GM12892 (cell line): ENCODE measurements at places on chromosomes 7 and 10.

GRCh38 chr10:31000867-31001266, 30.8 kb downstream of the ZNF438 start:
- no peak for DNase-seq

- no peak for DNase-seq
These were observed 26.7 kb upstream of the CD36 start for GRCh38 chr7:80611779-80612178.

- DNase-seq: no peak
These were observed 1.7 kb downstream of the CDK6 start for GRCh38 chr7:92834507-92835260.

GRCh38 chr7:117505238-117505637, 25.4 kb downstream of the CFTR start:
- DNase-seq: no peak

DNA sequence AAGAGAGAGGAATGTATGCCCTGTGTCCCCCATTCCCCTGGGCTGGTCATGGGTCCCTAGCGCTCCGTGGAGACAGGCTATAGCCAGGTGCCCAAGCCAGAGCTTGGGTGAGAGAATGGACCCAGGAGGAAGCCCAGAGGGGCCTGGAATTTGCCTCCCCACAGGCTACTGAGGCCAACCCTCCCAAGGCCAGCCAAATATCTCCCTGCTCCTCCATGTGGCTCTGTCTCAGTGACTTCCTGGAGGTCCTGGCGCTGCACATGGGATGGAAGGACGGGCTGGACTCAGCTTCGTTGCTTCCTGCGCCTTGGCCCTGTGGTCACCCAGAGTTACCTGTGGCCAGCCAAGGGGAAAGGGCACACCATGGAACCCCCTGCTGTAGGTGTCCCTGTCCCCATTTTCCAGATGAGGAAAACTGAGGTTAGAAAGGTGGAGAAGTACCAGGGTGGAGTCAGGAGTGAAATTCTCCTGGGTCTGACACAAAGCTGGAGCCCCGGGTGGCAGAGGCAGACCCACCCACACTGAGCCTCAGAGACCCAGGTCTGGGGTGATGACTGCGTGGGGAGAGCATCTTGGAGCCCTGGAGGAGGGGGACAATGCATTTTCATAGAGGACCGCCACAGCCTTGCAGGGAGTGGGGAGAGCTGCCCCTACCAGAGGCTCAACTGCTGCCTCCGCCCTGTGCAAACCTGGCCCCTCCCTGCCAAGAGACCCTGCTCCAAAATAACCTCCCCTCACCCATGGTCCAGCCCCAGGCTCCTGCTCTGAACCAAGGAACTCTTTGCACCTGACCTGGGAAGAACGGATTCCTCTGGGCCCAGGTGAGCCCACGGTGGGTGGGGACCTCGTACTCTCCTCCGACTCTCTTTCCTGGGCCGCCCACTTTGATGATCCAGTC, 42.6 kb downstream of the TMEM270 start:
- no peak for DNase-seq

GRCh38 chr7:92781117-92781720, 55.2 kb downstream of the CDK6 start:
- DNase-seq: no peak

GRCh38 chr10:96968682-96969423, 136.8 kb downstream of the LCOR start:
- no peak for DNase-seq

DNA sequence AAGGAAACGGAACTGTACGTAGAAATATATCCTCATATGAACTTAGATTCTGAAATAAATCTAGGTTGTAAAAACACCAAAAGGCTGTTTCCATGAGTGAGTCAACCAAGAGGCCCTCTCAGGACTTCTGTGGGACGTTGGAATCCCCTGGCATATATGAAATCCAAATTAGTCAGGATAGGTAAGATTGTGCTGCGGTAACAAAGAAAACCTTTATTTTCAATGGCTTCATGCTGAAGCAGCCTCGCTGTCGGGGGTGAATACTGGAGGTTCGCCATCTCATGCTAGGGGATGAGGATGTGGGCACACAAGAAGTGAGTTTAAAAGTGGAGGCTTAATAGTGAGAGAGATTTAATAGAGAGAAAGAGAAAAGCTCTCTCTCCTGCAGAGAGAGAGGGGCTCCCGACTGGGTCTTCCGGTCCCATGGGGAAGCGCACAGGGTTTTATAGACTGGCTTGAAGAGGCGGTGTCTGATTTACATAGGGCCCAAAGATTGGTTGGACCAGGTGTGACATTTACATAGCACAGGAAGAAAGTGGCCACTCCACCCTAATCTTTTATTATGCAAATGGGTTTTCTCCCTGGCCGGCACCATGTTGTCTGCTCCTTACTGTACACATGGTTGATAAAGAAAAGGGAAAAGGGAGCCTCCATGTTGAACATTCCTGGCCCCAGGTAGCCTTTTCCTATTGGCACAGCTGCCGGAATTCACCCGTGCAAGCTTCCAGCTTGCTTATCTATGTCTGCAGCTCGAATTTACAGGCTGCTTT, 52.3 kb upstream of the SEPHS1 start:
- DNase-seq: no peak

DNA sequence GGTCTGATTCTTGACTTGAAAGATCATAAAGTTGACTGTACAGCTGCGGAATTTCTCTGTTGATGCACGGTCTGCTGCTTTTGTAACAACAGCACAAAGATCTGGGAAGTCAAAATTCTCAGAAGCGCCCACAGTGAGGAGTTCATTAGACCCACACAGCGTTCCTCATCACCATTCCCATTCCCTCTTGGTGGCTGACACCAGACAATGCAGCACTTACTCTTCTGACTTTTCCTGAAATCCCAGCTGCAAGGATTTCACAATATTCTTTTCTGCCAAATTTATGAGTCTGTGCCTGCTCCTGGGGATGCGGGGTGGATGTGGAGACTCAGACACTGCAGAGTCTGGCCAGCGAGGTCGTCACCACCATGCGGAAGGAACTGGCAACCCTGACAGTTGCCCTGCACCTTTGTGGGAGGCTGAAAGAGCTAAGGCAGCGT, 233.9 kb downstream of the FANK1 start:
- no peak for DNase-seq

GRCh38 chr7:50349963-50350944, 45.7 kb downstream of the IKZF1 start:
- no peak for DNase-seq

DNA sequence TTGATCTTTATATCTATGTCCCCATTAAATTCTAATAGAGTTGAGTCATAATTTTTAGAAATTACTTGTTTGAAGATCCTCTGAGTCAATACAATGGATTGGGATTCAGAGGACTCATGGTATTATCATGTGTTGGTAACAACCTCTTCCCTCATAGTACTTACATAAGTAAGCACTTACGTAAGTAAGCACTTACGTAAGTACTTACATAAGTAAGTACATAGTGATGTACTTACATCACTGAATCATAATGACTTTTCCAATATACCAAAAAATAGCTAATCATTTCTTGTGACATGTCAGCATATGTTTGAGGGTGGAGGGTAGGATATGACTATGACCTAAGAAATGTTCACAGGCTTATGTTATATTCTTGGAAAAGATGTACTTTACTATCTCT, 740.5 kb downstream of the SORCS1 start:
- no peak for DNase-seq

GRCh38 chr7:1229202-1229947, 3.3 kb upstream of the UNCX start:
- DNase-seq: no peak

DNA sequence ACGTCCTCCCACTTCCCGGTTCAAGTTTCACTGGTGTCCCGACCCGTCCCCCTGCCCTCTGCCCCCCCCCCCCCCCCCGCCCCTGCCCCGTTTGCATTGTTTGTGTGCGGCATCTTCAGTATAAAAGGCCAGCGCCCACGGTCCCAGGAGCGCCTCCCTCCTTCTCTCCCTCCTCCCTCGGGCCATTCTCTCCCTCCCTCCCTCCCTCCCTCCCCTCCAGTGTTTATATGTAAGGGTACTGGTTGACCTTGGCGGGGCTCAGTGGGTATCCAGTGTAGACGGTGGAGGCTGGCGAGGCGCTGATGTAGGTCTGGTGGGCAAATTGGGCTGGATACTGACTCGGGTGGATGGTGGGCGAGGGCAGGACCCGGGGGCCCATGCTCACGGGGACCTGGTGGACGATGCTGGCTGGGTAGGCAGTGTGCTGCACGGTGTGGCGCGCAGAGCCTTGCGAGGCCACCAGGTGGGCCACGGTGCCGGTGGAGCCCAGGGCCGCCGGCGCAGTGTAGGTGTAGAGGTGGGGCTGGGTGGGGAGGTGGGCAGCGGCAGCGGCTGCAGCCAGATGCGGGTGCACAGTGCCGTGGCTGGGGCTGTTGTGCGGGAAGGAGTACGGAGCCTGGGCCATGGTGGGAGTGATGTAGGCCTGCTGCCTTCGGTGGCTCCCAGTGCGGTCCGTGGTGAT, 49.4 kb downstream of the CLEC2L start:
- no peak for DNase-seq

DNA sequence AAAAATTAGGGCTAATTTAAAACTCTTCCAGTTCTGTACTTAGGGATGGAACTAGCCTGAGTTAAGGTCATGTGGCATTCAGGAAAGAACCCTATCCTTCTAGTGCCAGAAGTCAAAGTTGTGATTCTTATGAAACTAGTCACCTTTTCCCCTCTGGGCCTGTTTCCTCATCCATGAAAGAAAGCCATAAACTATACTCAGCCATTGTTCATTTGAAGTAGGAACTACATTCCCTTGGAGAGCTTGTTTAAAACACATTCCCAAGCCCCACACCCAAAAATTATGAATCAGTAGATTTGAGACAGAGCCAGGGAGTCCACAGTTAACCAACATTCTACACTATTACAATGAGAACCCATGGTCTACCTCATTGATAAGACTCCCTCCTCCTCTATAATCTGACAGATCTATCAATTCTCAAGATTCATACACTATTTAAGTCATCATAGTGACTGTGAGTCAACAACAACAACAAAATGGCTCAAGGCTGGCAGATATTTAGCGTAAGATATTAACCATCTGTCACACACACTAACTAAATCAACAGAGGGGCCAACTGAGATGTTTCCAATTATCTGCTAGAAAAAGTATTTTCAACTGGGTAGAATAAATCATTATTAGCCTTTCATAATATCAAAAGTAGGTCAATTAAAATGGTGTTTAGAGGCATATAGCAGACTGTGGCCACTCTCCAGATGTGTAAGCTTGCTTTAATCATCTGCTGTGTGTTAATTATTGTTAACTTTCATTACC, 102.3 kb downstream of the SLC25A13 start:
- no peak for DNase-seq

- no peak for DNase-seq
These were observed 139.5 kb downstream of the ST7 start for GRCh38 chr7:117092785-117093184.

DNA sequence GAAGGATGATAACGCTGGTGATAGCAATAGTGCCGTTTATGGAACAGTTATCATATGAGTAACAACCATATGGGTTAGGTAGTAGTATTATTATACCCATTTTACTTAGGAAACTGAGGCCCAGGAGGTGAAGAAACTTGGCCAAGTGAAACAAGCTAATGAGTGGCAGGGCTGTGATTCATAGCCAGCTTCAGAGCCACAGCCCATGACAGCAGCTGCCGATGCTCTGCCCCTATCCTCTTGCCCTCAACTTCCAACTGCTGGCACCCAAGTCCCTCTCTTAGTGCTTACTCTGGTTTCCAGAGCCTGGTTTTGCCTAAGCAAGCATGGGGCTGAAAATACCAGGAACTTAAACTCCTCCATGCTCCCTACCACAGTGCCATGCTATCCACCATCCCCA, 12.3 kb downstream of the SH3PXD2A start:
- no peak for DNase-seq

- DNase-seq: no peak
These were observed 85.7 kb downstream of the DYNC2I1 start for GRCh38 chr7:158941821-158942605.

- no peak for DNase-seq
These were observed 383.9 kb downstream of the AUTS2 start for GRCh38 chr7:69982197-69982596.

- DNase-seq: no peak
These were observed 26.7 kb downstream of the DMBT1 start for GRCh38 chr10:122587098-122587760.

- DNase-seq: no peak
These were observed 31.6 kb upstream of the ZNF746 start for GRCh38 chr7:149529136-149529718.

- no peak for DNase-seq
These were observed 21.7 kb upstream of the RHOBTB1 start for GRCh38 chr10:60965696-60966095.

- DNase-seq: no peak
These were observed 60.6 kb upstream of the AKR1C1 start for GRCh38 chr10:4902571-4903011.

DNA sequence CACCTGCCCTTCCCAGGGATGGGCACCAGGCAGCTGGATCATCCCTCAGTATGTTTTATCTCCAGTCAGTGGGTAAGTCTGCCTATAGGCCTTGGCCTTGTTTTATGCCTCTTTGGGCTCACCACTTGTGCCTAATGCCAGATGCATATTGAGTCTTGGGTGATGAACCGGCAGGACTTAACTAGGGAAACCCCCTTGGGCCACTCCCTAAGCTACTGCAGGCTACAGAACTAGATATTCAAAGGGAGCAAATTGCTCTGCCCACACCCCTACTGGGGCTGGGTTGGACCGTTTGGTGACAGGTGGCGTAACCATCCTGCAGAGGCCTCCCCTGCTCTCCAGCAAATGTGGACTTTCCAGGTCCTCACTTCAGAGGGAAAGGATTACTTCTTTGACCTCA, 115.7 kb upstream of the GDF10 start:
- DNase-seq: no peak

DNA sequence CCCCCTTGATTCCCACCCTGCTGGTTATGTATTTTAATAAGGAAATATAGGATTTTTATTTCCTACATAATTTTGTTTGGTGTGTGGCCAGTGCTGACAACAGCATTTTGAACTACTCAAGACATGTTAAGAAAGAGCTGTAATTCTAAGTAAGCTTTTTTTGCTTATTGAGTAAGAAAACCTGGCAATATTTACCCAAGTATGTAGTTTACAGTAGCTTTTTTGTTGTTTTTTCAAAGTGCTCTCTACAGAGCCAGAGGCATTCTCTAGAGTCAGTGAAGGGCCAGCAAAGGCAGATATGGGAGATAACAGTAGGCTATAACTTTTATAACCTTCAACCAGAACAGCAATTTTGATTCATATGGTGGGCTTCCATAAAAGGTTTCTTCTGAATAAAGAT, 63.2 kb upstream of the TMEM168 start:
- no peak for DNase-seq

DNA sequence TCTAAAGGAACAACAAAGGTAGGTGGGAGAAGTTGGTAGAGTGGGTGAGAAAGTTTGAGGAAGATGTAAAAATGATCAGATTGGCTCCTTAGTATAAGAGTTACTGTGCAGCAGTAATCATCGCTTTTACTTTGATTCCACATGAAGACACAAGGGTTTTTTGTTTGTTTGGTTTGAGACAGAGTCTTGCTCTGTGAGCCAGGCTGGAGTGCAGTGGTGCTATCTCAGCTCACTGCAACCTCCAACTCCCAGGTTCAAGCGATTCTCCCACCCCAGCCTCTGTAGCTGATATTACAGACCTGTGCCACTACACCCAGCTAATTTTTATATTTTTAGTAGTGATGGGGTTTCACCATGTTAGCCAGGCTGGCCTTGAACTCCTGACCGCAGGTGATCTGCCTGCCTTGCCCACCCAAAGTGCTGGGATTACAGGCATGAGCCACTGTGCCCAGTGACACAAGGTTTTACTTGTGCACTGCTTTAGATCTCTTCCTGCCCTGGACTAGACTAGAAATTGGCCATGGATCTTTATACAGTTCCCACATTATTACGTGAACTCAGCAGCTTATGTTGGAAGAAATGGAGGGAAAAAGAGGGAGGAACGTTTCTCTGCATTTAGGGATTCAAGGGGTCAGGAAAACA, 10.7 kb downstream of the LUC7L2 start:
- DNase-seq: no peak

GRCh38 chr10:69409968-69410367, 6.8 kb downstream of the TACR2 start:
- DNase-seq: no peak
